ENCODE measurements at places on chromosomes 1 and 21.

DNA sequence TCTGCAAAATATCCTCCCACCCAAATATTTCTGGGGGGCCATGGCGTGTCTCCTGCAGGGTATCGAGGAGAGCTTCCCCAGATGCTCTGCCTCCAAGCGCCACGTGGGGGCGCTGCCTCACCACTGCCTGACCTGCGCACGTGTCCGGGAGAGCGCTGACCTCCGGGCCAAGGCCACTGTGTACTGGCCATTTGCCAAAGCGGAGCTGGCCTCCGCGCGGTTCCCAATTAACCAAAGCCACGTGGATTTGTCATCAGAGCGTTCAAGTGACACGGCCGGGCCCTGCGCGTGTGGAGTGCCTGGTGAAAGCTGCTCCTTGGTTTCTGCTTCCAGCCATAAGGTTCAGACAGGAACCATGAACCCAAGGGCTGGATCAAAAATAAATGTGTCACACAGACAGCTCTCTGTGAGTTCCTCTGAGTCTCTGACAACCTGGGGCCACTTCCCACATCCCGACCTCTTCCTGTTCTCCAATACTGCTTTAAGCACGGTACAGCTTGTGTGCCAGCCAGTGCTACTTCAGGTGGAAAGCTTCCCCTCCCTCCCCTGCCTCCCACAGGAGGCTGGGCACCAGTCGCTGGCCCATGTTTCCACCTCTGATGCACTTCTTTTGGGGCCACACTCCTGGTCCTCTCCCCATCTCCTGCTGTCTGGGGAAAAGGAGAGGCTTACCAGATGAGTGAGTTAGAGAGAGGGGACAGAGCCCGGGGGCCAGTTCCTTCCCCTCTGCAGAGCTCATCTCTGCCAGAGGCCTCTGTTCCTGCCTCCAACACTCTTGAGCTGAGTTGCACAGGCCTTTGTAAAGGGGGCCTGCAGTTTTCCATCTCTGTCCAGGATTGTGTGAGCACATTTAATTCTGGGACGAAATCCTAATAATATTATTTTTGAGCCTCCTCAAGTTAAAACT is 26.1 kb downstream of the ZP4 start:
- DNase-seq: peak; percentile 25

- DNase-seq: no peak
These were observed 49.7 kb downstream of the EEIG2 start for GRCh38 chr1:108609483-108610049.

DNA sequence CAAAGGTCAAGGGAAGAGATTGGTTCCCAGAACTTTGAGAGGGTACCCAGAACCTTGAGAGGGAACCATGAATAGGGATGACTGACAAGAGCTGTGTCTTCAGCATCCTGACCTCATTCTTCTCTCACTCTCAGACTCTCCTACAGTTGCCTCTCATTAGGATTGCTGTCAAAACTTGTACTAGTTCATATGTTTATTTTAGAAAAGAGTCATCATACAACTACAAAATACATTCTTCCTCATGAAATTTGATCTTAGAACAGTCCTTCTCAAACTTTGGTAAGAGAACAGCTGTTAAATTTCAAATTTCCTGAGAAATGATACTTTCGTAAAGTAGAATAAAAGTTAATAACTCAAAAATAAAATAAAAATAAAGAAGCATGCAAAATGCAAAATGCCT is 161.4 kb upstream of the ZRANB2 start:
- DNase-seq: no peak

GRCh38 chr1:187001198-187001889 is 172.6 kb downstream of the PLA2G4A start:
- no peak for DNase-seq

Measured in GM12891 (cell line).